ENCODE measurements at places on chromosomes 4 and X.

- no peak for DNase-seq
These were observed 155.8 kb upstream of the HAND2 start for GRCh38 chr4:173685831-173686210.

GRCh38 chr4:143251779-143252178, 67.1 kb downstream of the USP38 start:
- DNase-seq = no peak

GRCh38 chr4:54395013-54395527, 166.0 kb downstream of the PDGFRA start:
- DNase-seq = no peak

GRCh38 chr4:119113033-119113655, 22.5 kb upstream of the MYOZ2 start:
- DNase-seq = no peak

DNA sequence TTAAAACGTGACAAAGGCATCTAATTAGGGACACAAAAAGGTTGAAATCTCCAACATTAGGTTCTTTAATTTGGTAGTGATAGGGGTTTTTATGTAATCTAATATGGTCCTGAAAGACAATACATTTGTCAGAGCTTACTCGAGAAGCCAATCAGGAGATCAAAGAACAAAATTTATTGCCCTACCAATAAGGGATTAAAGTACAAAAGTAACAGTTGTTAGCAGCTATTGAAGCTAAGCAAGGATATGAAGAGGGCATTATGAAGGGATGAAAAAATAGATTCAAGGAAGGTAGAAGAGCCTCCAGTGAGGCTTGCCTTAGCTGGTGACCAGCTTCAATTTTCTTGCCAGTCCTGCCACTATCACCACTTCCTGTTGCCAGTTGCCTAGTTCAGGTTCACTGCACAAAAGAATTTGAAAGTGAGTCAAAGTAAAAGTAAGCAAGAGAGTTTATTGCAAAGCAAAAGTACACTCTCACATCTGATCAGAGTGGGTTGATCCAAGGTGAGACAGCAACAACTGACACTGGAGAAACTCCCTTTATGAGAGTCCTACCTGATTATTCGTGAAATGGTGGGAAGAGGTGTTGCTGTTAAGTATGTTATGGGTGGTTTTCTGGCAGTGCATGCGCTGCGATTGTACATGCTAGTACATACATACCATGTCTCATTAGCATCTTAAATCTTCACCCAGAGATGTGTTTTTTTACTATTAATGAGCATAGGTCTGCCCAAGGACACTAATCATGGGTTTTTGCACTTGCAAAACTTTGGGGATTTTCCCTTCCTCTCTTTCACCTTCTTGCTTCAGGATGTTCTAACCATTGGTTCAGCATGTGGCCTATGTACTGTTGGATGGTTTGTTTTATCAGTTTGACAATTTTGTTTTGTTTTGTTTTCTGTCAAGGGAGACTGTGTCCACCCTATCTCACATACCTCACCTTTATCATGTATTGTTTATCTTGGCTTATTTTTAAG, 263.2 kb upstream of the ITM2A start:
- no peak for DNase-seq

- no peak for DNase-seq
These were observed 4.7 kb downstream of the FAM120C start for GRCh38 chrX:54178100-54178940.

GRCh38 chr4:150769248-150769647, 187.3 kb downstream of the MAB21L2 start:
- DNase-seq = no peak

GRCh38 chr4:22192084-22192511, 243.5 kb upstream of the KCNIP4 start:
- DNase-seq = no peak
